ENCODE measurements at places on chromosomes 2 and 18.

- DNase-seq = no peak
Observed at GRCh38 chr2:36692121-36692520, 4.4 kb upstream of the VIT start.

- no peak for DNase-seq
Observed at GRCh38 chr2:20444993-20445910, 1.6 kb upstream of the RHOB start.

DNA sequence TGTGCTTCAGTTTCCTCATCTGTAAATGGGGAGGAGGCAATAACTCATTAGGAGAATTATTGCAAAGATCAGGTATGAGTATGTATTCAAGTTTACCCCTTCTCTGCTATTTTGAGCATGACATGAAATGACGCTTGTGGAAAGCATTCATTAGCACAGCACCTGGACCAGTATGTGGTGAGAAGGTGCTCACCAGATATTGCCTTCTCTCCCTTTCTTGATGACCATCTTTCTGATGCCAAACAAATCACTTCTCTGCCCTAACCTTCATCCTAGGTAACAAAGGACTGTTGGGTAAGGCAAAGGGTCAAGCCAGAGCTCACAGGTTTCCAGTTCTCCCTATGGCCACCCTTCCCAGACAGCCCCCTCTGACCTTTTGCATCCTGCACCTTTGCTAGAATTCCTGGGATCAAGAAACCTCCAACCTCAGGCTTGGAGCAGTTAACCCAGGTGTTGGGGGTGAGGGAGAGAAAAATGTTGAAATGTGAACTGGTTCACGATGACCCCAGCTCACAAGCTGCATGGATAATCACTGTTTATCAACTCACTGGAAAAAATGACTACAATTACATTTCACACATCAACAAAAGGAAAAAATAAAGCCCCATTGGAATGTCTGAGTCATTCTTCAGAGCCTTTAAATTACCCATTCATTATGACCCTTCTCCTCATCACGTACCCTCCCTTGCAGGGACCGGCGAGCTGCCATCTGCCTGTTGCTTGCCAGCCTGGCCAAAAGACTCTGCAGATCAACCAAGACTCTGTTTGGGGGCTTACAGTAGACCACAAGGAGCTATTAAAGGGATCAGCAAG is 41.6 kb downstream of the LBH start:
- DNase-seq = peak; percentile 75

DNA sequence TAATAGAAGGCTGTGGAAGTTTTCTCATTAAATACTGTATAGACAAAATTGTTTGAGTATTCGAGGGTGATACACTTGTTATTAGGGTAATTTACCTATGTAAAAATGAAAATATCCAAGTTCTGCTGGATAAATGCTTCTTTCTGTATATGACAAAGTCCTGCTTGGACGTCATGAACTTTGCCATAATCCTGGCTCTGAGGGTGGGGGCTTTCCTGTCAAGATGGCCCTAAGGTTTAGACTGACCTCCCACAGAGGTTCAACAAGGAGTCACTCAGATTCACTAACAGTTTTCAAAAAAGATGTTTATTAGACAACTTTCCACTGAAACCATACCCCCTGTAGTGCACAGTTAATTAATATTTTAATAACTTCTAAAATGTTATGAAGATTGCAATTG is 52.5 kb upstream of the NABP1 start:
- DNase-seq = no peak

DNA sequence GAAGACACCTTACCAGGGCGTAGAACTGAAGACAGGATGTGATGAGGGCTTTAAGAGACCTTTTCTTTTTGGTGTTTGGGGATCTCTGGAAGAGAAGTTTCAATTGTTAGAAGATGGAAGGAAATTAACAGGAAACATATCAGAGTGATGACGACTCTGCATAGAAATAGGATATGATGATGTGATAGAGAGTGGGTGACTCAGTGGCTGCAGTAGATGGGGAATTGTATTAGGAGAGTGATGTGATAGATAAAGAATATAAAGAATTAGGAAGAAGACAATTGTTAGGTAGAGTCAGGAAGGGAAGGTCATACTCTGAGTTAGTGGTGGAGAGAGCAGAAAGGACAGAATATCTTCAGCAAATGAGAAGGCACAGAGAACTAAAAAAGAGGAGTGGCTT is 593.9 kb downstream of the NYAP2 start:
- no peak for DNase-seq

- no peak for DNase-seq
Observed at GRCh38 chr18:26434887-26435286, 113.5 kb downstream of the KCTD1 start.

GRCh38 chr2:106127282-106127771 is 66.8 kb downstream of the UXS1 start:
- no peak for DNase-seq

- DNase-seq = no peak
Observed at GRCh38 chr2:169046440-169047151, 15.5 kb upstream of the ABCB11 start.

DNA sequence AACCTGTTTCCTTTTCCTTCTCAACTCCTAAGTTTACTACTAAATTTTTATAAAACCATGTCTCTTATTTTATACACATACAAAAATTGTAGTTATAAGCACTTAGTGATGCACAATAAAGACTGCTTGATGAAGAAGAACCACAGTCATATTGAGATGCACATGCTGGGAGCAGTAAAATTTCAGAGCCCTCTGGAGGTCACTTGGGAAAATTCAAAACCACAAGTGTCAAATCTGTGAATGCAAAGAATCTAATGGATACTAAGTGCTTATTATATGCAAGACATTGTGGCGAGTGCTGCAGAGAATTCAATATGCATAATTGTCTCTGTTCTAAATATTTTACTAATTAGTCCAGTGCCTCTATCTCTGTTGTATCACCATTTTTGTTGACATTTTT is 180.5 kb downstream of the VWC2L start:
- DNase-seq = no peak

- no peak for DNase-seq
Observed at GRCh38 chr2:33484042-33484621, 7.7 kb downstream of the RASGRP3 start.

- no peak for DNase-seq
Observed at GRCh38 chr2:203790134-203790852, 77.3 kb upstream of the CTLA4 start.

DNA sequence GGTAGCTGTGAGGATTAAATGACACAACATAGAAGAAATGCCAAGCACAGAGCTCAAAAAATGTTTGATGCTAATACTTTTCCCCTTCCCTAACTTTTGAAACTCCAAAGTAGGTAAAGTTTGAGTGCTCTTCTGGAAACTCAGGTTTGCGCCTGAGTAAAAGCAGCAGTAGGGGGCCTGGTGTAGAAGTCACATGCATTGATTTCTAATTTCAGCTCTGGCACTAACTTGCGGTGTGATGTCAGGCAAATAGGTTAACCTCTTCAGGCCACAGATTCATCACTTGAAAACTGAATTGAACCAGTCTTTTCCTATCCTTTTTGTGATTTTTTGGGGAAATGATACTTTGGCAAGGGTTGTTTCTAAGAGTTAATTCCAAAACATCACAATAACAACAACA is 27.2 kb downstream of the LHCGR start:
- DNase-seq = no peak

DNA sequence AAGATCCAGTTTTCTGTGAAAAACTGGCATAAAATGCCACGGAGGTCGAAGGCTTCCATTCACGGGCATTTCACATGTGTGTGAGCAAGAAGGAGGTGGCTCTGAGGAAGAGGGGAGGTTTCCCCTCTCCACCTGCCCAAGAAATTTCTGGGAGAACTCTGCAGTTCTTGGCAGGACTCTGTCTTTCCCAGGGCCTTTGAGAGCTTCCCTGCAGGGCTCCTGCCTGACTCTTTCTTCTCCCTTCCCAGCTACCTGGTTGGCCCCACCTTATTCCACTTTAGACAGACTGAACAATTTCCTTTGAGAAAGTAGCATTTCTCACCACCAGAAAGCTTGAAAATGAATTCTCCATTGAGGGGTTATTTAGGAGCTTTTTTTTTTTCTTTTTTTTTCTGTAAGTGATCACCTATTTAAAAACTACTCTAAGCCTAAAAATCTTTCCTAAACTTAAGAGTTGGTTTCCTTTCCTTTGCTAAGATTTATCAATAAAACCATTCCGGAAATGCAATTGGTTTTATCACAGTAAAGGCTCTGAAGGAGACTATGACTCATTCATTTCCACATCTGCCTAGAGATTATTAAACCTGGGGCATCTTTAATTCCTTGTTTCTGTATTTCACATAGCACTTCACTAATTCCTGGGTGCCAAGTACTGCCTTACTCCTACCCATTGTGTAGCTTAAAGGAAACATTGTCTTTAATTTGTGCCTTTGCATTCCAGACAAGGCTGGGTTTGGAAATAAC is 59.3 kb downstream of the UNC80 start:
- DNase-seq = no peak

DNA sequence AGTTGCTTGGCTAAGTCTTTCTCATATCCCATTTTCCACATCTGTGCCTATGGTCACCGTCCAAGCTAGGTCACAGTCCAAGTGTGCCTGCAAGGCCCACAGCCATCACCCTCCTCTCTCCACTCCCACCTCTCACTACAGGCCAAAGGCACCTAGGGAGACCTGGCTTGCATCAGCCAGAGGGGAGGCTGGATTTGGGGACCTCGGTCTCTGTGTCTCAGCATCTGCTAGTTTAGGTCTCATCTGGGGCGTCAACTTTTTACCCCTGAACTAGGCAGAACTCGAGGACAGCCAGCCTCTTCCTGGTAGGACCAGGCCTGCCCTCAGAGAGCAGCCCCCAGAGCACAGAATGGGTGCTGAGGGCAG is 217.1 kb downstream of the DYSF start:
- no peak for DNase-seq

GRCh38 chr18:407191-407590 is 93.3 kb downstream of the COLEC12 start:
- no peak for DNase-seq

Measured in urothelium cell line (cell line).